ENCODE measurements at places on chromosomes 16 and 17. TPM values are rescaled to one million over a fixed set of nuclear protein-coding genes. Genes with fewer than 3 reads are reported as not detected.
A peak's percentile ranks its signal among the peaks of the same experiment; 100 is the strongest.

DNA sequence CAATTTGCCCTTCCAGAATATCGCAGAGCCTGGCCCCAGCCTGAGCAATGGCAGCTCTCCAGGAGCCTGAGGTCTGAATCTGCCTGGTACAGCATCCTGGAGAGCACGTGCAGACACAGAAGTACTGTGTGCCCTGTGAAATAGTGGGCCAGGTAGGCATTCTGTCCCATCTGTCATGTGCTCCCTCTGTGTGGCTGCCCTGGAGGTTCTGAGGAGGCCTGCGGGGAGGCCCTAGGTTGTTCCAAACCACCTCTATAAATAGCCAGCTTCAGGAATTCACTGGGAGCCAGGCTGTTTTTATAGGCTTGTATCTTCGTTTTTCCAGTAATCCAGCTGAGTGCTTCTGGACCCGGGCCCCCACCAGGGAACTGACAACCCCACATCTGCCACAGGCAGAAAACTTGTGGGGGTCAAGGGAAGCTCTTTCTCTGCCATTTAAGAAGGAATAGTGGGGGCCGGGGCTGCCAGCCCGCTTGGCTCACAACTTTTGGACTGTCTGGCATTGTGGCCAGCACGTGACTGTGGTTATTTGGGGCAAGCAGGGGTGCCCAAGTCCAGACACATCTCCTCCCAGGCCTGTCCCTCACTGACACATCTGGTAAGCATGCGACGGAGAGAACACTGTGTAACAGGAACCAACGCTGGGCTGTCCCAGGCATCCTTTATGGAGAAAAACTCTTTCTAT lies 356.3 kb upstream of the TNRC6C start:
- H3K4me3 ChIP-seq: no peak overlapping the region
- no peaks in the 10 kb centered on the region for H3K4me1 ChIP-seq

- H3K36me3 ChIP-seq: peaks cover 15% of the 10 kb centered on the region
- no peaks in the 10 kb centered on the region for H3K4me1 ChIP-seq
- H3K4me3 ChIP-seq: no peak overlapping the region
- H3K27me3 ChIP-seq: no peaks in the 10 kb centered on the region
Measured at GRCh38 chr17:78675316-78675616, 98.1 kb upstream of the DNAH17 start.

DNA sequence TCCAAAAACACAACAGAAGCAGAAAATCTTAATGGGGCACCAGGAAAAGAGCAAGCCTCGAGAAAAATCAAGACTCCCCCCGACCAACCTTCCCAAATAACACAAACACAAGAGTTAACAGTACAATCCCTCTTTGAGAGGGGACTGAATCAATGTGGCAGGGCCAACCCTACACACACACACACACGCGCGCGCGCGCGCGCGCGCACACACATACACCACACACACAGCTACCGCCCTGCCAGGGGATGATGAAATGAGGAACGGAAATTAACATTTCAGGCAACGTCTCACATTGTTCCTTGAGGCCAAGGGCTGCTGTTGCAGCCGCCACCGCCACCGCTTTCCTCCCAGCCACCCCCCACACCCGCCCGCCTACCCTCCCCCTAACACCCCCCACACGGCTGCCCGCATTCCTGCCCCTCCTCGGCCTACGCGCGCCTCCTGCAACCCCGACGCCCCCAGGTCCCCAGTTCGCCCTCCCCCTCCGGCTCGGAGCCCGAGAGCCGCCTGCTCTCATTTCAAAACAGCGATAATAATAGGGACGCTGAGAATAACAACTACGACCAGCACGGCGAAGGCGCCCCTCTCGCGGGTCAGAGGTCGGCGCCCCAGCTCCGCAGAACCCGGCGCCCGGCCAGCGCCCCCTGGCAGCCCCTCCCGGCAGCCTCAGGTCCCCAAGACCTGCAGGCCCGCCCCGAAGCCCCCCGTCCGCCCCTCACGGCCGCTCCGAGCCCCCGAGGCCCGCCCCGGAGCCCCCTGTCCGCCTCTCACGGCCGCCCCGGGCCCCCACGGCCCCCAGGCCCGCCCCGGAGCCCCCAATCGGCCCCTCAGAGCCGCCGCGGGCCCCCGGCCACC lies 1.1 kb downstream of the ANKRD11 start:
- H3K4me1 ChIP-seq: peaks cover 56% of the 10 kb centered on the region
- H3K27me3 ChIP-seq: no peaks in the 10 kb centered on the region
- peak overlapping the region; percentile 99 for H3K27ac ChIP-seq

GRCh38 chr16:74291577-74292208 lies 4.9 kb upstream of the PSMD7 start:
- no peak overlapping the region for H3K4me3 ChIP-seq
- H3K4me1 ChIP-seq: peaks cover 9% of the 10 kb centered on the region

FBXL20 gene
- total RNA-seq: 9.7 TPM

GRCh38 chr16:58096249-58096648 lies 32.9 kb downstream of the CFAP20 start:
- H3K4me3 ChIP-seq: no peak overlapping the region
- peaks cover 15% of the 10 kb centered on the region for H3K4me1 ChIP-seq
- H3K27me3 ChIP-seq: peaks cover 7% of the 10 kb centered on the region

RCVRN gene
- total RNA-seq: not detected

DNA sequence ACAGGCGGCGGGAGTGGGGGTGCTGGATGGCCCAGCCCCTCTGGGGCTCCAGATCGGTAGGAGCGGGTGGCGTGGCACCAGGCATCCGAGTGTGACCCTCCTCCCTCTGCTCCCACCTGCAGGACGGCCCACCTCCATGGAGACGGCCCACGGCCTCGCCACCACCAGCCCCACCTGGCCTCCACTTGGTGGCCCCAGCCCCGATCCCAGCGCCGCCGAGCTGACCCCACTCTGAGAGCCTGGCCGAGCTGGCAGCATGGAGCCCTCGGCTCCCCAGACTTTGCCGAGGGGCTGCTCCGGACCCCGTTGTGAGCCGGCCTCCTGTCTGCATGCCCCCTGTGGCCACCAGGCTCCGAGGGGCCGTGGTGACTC lies 4.7 kb upstream of the NUDT16L1 start:
- no peak for DNase-seq
- no peak overlapping the region for H3K27ac ChIP-seq
- H3K27me3 ChIP-seq: no peaks in the 10 kb centered on the region

DNA sequence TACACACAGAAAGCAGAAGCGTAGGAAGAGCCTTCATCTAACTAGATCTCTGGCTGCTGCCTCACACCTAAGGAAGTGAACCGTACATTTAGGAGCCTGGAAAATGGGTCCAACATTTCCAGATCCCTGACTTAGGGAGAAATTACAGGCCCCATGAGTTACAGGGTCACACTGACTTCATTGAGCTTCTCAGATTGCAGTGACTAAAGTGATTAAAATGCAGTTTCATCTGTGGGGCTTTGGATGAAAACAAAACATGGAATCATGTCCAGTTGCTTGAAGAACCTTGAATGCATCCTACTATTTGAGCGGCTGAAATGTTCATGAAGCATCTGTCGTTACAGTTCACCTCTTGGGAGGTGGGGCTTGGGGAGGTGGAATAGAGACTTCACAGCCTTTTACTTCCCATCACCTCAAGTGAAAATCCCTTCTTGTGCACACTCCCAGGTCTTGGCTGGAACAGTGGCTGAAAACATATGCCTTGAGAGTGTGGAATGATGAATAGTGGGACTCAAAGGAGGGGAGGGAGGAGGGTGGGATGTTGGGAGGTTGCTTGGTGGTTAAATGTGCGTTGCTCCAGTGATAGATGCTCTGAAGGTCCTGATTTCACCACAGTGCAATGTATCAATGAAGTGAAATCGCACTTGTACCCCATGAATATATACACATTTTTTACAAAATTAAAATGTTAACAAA lies 19.7 kb downstream of the TEKT3 start:
- no peak overlapping the region for H3K27ac ChIP-seq
- no peak for DNase-seq
- H3K4me3 ChIP-seq: no peak overlapping the region
- H3K4me1 ChIP-seq: peaks cover 2% of the 10 kb centered on the region
- no peaks in the 10 kb centered on the region for H3K27me3 ChIP-seq

DNA sequence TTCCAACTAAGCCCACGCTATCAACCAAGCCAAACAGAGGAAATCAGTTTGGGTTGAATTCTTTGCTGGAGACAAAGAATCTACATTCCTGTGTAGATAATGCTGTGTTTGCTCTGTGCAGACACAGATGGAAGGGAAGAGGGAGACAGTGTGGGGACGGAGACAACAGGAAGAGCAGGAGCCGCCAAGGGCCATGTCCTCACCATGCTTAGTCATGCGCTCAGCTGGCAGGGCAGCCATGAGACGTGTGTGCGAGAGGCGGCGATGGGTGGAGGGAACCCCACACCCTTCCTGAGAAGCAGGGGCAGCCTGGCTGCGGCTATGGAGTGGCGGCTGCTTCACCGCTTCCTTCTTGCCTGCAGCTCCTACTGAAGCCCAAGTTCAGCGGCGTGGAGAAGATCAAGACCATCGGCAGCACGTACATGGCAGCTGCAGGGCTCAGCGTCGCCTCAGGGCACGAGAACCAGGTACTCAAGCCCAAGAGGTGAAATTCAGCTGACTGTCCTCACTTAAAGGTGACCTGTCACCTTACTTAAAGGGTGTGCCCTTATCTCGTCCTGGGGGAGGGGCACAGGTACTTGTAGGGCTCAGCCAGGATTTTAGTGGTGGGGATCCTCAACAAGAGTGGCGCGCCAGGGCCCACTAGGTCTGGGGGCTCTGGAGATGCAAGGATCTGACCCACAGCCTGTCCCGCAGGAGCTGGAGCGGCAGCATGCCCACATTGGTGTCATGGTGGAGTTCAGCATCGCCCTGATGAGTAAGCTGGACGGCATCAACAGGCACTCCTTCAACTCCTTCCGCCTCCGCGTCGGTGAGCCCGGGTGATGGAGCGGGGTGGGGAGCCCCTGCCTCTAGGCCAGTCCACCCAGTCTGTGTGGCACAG lies 47.5 kb downstream of the ADCY7 start:
- H3K27ac ChIP-seq: peak overlapping the region; percentile 42
- H3K4me1 ChIP-seq: no peaks in the 10 kb centered on the region
- no peaks in the 10 kb centered on the region for H3K27me3 ChIP-seq

SALL1 gene
- 67.0 TPM for total RNA-seq

DNA sequence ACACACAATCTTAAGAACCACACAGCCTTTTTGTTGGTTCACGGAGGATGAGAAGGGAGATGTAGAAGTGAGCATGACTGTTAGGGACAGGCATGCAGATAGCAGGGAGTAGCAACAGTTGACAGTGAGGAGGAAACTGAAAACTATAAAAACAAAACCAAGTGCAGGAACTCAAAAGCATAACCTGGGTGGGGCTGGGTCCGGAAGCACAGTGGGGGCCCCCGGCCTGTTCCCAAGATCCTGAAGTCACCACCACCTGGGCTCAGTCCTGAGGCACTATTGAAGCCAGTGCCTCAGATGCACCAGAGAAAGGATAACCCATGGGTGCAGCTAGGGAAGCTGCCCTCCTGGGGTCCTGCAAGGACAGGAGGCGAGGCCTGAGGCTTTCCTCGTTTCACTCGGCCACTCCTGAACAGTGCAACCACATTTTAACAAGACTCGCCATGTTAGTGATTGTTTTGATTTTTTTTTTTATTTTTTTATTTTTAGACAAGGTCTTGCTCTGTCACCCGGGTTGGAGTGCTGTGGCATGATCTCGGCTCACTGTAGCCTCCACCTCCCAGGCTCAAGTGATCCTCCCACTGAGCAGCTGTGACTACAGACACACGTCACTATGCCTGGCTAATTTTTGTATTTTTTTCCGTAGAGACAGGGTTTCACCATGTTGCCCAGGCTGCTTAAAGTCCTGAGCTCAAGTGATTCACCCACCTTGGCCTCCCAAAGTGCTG lies 27.7 kb upstream of the CBX4 start:
- peaks cover 4% of the 10 kb centered on the region for H3K27me3 ChIP-seq
- no peak for DNase-seq
- H3K4me1 ChIP-seq: peaks cover 18% of the 10 kb centered on the region
- H3K36me3 ChIP-seq: no peaks in the 10 kb centered on the region

GRCh38 chr17:1762901-1763898 lies 1.3 kb downstream of the SERPINF1 start:
- H3K36me3 ChIP-seq: no peaks in the 10 kb centered on the region
- peak overlapping the region; percentile 66 for H3K27ac ChIP-seq
- no peak for DNase-seq
- peak overlapping the region; percentile 10 for H3K4me3 ChIP-seq
- H3K27me3 ChIP-seq: no peaks in the 10 kb centered on the region
- H3K4me1 ChIP-seq: peaks cover 21% of the 10 kb centered on the region

DNA sequence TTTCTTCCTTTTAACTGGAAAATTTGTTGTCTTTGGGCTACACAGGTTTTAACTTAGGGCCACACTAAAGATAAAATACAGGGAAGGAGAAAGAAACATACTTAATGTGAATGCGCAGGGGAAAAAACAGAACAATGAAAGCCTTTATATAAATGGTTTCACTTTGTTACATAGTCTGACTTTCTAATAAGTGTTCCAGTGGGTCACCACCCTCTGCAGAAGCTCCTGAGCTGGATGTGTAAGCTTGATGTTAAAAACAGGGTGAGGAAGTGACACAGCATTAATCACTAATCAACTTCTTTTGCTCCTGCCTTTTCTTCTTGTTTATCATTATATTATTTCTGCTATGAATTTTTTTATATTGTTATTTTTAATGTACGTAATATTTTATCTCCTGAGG lies 445.6 kb upstream of the CA10 start:
- H3K27ac ChIP-seq: no peak overlapping the region
- H3K27me3 ChIP-seq: no peaks in the 10 kb centered on the region
- no peaks in the 10 kb centered on the region for H3K4me1 ChIP-seq
- DNase-seq: no peak
- H3K4me3 ChIP-seq: no peak overlapping the region

- no peak overlapping the region for H3K4me3 ChIP-seq
- no peak overlapping the region for H3K27ac ChIP-seq
- H3K27me3 ChIP-seq: no peaks in the 10 kb centered on the region
- H3K4me1 ChIP-seq: no peaks in the 10 kb centered on the region
- DNase-seq: no peak
Measured at GRCh38 chr17:63609816-63610573, 9.3 kb downstream of the TACO1 start.

B4GALNT2 gene
- 0.02 TPM for total RNA-seq

DNA sequence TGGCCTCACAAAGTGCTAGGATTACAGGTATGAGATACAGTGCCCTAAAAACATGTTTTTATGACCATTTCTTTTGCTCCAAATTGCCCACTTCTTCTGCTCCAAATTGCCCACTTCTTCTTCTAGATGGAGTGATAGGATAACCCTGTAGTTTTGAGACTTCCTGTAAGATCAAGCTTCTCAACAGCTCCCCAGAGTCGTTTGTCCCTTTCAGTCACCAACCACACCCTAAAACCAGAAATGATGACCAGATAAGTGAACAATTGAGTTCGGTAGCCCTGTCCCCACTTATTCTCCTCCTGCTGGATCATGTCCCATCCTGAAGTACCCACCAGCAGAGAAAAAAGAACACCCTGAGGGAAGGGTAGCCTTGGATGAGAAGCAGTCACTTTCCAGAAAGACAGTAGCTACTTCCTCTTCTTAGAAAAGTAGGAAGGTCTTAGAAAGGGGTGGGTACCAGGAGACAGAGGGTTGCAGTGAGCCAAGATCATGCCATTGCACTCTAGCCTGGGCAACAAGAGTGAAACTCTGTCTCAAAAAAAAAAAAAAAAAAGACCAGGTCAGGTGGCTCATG lies 2.5 kb downstream of the ODAD4 start:
- no peaks in the 10 kb centered on the region for H3K36me3 ChIP-seq
- no peak overlapping the region for H3K4me3 ChIP-seq
- H3K4me1 ChIP-seq: peaks cover 14% of the 10 kb centered on the region
- H3K27ac ChIP-seq: no peak overlapping the region
